ENCODE measurements at places on chromosomes 5 and 9. TPM values are rescaled to one million over a fixed set of nuclear protein-coding genes. Genes with fewer than 3 reads are reported as not detected.

COL15A1 gene
- total RNA-seq, result 0.06 TPM

DNA sequence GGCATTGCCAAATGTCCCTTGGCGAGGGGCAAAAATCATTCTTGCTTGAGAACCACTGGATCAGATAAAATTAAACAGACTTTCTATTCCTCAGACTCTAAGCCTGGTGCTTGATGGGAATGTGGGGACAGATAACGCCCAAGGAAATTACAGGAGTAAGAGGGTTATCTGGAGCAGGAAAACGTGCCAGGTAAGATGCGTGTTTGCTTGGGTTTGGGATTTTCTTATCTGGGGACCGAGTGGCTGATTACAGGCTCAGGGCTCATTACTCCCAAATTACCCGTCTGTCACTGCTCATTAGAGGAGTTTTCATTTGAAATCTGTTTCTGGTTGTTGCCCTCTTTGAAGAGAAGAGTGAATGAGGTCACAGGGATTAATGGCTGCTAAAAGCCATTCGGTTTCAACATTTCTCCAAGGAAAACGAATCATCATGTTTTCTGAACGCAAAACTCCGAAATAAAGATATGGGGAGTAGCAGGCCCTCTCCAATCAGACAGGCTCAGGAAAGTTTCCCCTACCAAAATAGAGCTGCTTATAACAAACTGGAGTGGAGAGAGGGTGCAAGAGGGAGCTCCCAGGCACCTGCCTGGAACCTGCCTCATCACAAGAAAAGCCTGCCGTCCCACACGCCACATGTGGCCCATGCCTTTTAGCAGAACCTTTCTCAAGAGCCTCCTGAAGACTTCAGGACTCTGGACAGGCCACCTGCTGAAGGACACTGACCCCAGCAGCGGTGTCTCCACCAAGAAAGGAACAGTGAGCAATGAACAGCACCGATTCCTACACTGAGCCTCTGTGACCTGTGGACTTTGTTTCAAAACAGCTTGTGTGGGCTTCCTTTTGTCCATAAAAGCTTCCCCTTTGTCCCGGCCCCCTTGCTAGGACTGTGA is 136.4 kb downstream of the ICE1 start:
- no peak for DNase-seq

CCDC183 gene
- 0.06 TPM for total RNA-seq

DNA sequence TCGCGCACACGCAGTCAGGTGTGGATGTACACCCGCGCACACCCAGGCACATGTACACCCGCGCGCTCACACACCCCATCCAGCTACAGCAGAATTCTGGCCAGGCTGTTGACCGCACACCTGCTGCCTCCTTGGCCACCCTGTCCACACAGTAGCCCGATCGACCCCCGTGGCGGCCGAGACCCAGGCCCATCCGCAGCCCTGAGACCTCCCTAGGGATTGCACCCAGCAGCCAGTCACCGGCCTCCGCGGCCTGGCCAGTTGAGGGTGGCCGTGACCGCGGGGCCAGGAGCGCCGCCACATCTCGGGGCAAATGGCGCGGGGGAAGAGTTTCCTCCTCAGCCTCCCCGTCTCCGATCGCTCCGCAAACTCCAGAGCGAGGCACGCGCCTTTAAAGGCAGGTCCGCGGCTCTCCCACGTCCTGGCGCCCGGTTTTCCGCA is 774 bp upstream of the ADAMTS16 start:
- no peak for DNase-seq

- DNase-seq, result no peak
These were observed 2.8 kb upstream of the HBEGF start for GRCh38 chr5:140349244-140349643.

All from epithelial cell of proximal tubule (primary cell).